Activated naive CD8-positive, alpha-beta T cell treated with anti-CD3 and anti-CD28 coated beads, Interleukin-2, amount 10 ng/mL, durations not matched to agents 7 days and 5 days (primary cell): ENCODE measurements at places on chromosomes 3 and 15. TPM values are rescaled to one million over a fixed set of nuclear protein-coding genes. Genes with fewer than 3 reads are reported as not detected.

GRCh38 chr3:12046406-12046805, 42.2 kb downstream of the SYN2 start:
- DNase-seq = no peak
- no peak overlapping the region for H3K27ac ChIP-seq
- H3K4me1 ChIP-seq = no peaks in the 10 kb centered on the region
- H3K4me3 ChIP-seq = no peak overlapping the region
- peaks cover 13% of the 10 kb centered on the region for H3K27me3 ChIP-seq

DNA sequence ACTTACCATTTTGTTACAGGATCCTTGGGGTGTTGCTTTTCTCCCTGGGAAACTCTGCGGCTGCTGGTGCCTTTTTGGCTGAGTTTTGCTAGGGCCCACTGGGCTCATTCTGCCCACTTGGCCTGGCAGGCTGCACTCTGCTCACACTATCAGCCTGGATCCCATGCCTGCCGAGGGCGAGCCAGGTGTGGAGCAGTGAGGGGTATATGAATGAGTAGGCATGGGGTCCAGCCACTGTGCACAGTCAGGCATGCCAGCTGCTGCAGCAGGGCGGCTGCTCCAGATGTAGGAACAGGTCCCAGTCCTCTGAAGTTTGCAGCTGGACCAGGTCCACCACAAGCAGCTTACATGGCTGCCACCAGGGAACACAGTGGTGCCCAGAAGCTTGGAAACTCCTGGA, 136.4 kb upstream of the CNTN3 start:
- no peaks in the 10 kb centered on the region for H3K27me3 ChIP-seq
- no peaks in the 10 kb centered on the region for H3K4me1 ChIP-seq
- DNase-seq = no peak
- no peak overlapping the region for H3K4me3 ChIP-seq
- no peak overlapping the region for H3K27ac ChIP-seq

- H3K27me3 ChIP-seq = peaks cover 2% of the 10 kb centered on the region
- no peaks in the 10 kb centered on the region for H3K4me1 ChIP-seq
- no peak overlapping the region for H3K27ac ChIP-seq
- no peaks in the 10 kb centered on the region for H3K36me3 ChIP-seq
- DNase-seq = peak; percentile 33
- H3K4me3 ChIP-seq = no peak overlapping the region
Measured at GRCh38 chr3:159322322-159322939, 520.6 kb downstream of the MFSD1 start.

The FOXL2NB gene
- not detected for total RNA-seq

The GOLGA8J gene
- total RNA-seq = 0.80 TPM

- no peak for DNase-seq
- H3K27ac ChIP-seq = no peak overlapping the region
- no peaks in the 10 kb centered on the region for H3K27me3 ChIP-seq
- no peaks in the 10 kb centered on the region for H3K36me3 ChIP-seq
- H3K4me1 ChIP-seq = no peaks in the 10 kb centered on the region
Measured at GRCh38 chr3:193270451-193270850, 29.4 kb downstream of the PLAAT1 start.

DNA sequence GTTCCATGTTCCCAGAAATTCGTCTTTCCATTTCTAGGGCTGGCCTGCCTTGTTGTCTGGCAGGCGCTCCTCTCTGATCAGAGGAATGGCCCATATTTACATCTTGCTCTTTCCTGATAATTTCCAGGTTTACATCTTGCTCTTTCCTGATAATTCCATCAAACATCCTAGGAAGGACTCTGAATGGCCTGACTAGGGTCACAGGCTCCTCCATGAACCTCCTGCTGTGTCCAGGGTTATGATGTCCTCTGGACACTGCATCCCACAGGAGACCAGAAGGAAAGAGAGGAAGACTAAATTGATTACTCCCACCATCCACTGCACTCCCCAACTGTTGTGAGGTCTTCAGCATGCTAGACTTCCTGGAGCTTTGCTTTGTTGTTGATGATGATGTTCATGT, 75.4 kb downstream of the CLSTN2 start:
- no peaks in the 10 kb centered on the region for H3K36me3 ChIP-seq
- peaks cover 2% of the 10 kb centered on the region for H3K27me3 ChIP-seq
- H3K4me3 ChIP-seq = no peak overlapping the region
- no peak overlapping the region for H3K27ac ChIP-seq

The NT5DC2 gene
- total RNA-seq = 22.3 TPM

The NLGN1 gene
- not detected for total RNA-seq
